ENCODE measurements at places on chromosomes 2 and 18. TPM values are rescaled to one million over a fixed set of nuclear protein-coding genes. Genes with fewer than 3 reads are reported as not detected.

Gene RTP5
- total RNA-seq = not detected

Gene AP1S3
- total RNA-seq = 16.8 TPM

Gene UGT1A8
- total RNA-seq = not detected

Gene ALPI
- total RNA-seq = not detected

Gene FIGLA
- total RNA-seq = not detected

Gene RMND5A
- total RNA-seq = 28.5 TPM

Gene LCT
- total RNA-seq = not detected

Gene LOXHD1
- total RNA-seq = 2.7 TPM

Gene CBLN2
- 0.26 TPM for total RNA-seq

Gene NDUFB3
- total RNA-seq = 68.2 TPM

DNA sequence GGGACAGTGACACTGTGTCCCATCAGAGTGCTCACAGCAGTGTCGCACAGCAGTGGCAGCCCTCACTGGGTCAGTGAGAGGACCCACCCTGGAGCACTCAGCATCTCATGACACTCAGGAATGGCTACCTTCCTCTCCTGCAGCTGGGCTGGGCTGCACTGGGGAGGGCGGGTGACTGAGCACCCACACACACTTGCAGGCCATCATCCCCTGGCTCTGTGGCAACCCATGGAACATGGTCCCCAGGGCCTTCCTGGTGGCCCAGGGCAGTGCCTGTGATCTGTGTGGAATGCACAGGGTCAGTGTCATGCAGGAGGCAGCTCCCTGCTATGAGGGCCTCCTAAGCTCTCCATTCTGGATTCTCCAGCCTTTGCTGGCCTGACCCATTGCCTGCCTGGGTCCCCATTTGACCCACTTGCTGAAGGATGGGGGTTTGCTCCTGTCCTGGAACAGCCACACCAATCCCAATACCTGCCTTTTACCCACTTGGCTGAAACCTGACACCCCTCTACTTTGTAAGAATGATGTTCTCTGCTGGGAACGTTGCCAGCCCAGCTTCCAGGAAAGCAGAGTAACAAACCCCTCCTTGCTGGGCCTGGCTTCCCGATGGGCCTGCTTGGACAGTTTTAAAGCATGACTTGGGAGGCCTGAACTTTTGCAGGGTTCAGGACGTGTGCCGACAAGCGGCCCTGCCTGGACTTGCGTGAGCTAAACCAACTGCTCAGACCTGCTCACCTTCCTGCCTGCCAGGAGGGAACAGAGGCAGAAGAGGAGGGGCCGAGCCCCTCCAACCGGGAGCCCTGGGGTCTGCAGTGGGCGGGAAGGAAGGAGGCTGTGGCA is 13.7 kb downstream of the HS6ST1 start:
- peak overlapping the region; percentile 58 for H3K27ac ChIP-seq
- H3K4me1 ChIP-seq = peaks cover 52% of the 10 kb centered on the region
- H3K4me3 ChIP-seq = no peak overlapping the region

DNA sequence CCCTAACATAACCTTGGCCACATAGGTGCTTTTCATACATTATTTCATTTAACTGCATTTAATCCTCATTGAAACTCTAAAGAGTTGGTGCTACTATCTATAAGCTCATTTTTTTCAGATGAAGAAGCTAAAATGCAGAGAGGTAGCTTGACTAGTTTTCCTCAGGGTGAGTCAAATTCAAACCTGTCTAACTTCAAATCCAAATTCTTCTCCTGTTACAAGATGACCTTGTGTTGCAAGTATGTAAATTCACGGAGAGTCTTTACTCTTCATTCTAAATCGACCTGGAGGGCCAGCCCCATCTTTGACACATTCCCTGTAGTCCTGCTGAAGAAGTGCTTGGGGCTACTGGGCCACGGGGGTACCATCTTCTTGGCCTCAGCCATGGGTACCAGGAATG is 8.2 kb upstream of the SETBP1 start:
- no peak overlapping the region for H3K4me3 ChIP-seq
- H3K36me3 ChIP-seq = no peaks in the 10 kb centered on the region
- no peak overlapping the region for H3K27ac ChIP-seq
- no peaks in the 10 kb centered on the region for H3K27me3 ChIP-seq
- no peak for DNase-seq

GRCh38 chr2:204024503-204024902 is 87.9 kb downstream of the ICOS start:
- H3K4me1 ChIP-seq = no peaks in the 10 kb centered on the region
- DNase-seq = no peak
- no peak overlapping the region for H3K27ac ChIP-seq
- no peaks in the 10 kb centered on the region for H3K36me3 ChIP-seq
- H3K4me3 ChIP-seq = no peak overlapping the region

GRCh38 chr2:222423632-222424275 is 589 bp upstream of the SGPP2 start:
- H3K27me3 ChIP-seq = peaks cover 25% of the 10 kb centered on the region
- H3K27ac ChIP-seq = peak overlapping the region; percentile 65
- no peaks in the 10 kb centered on the region for H3K4me1 ChIP-seq
- no peaks in the 10 kb centered on the region for H3K36me3 ChIP-seq
- DNase-seq = peak; percentile 72

- H3K27ac ChIP-seq = no peak overlapping the region
- peaks cover 27% of the 10 kb centered on the region for H3K4me1 ChIP-seq
- no peak for DNase-seq
- no peaks in the 10 kb centered on the region for H3K36me3 ChIP-seq
- H3K27me3 ChIP-seq = no peaks in the 10 kb centered on the region
- no peak overlapping the region for H3K4me3 ChIP-seq
Measured at GRCh38 chr2:239292531-239292930, 108.3 kb downstream of the HDAC4 start.

DNA sequence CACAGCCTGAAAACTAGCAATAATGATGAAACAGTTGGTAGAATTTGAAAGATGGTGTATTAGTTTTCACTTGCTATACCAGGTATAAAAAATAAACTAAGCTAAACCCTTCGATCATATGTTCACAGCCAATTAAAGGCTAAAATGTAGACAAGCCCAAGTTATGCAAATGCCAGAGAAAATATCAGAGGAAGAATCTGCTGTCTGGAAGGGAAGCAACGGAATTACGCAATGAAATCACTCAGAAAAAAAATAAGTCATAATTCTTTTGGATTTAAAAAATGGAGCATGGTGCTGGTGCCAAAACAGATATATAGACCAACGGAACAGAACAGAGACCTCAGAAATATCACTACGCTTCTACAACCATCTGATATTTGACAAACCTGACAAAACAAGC is 108.3 kb downstream of the ARL4C start:
- no peaks in the 10 kb centered on the region for H3K27me3 ChIP-seq
- no peaks in the 10 kb centered on the region for H3K4me1 ChIP-seq
- no peak overlapping the region for H3K4me3 ChIP-seq
- no peak overlapping the region for H3K27ac ChIP-seq
- H3K36me3 ChIP-seq = no peaks in the 10 kb centered on the region
- DNase-seq = no peak

DNA sequence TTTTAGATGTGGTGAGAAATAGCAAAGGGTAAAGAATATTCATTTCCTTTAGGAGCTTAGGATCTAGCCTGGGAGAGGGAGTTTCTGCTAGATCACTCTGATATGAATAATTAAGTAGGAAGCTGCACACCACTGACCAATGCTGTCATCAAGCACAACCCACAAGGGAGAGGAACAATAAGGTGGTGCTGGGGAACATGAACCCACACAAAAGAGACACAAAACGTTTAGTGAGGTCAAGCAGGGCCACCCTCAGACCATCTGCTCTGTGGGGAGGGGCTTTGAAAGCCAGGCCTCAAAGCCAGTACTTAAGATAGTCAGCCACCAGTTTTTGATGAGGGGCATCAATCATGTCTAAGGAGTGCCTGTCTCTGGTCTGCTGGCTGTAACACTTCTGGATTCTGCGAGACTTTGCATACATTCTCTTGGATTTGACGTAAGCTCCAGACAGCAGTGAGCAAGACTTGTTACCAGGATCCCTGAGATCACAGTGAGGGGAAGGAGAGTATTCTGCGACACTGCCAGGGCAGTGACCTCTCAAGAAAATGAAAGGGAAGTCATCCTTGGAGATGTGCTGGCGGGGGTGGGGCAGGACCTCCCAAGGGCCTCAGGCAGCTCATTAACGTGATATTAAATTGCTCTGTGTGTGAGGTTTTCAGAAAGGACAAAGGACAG is 127.0 kb downstream of the CCBE1 start:
- no peaks in the 10 kb centered on the region for H3K4me1 ChIP-seq
- no peaks in the 10 kb centered on the region for H3K36me3 ChIP-seq
- no peak overlapping the region for H3K27ac ChIP-seq

- no peak overlapping the region for H3K27ac ChIP-seq
- H3K4me1 ChIP-seq = peaks cover 1% of the 10 kb centered on the region
- DNase-seq = no peak
- no peaks in the 10 kb centered on the region for H3K27me3 ChIP-seq
Measured at GRCh38 chr2:44001716-44002115, 5.9 kb upstream of the LRPPRC start.

DNA sequence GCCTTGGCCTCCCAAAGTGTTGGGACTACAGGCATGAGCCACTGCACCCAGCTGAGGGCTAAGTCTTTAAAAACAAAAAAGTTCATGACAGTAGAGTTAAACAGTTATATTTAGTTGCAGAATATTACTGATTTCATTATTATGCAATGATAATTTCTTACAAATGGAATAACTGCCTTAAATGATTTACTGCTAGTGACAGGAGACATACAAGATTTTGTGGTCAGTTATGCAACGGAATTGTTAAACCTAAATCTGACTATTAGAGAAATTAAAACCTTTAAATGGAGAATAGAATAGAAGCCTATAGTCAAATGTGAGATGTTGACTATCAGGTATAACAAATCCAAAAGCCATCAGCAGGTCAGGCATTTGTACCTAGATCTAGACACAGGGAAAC is 10.3 kb upstream of the DNAJC10 start:
- H3K36me3 ChIP-seq = no peaks in the 10 kb centered on the region
- H3K27me3 ChIP-seq = no peaks in the 10 kb centered on the region

DNA sequence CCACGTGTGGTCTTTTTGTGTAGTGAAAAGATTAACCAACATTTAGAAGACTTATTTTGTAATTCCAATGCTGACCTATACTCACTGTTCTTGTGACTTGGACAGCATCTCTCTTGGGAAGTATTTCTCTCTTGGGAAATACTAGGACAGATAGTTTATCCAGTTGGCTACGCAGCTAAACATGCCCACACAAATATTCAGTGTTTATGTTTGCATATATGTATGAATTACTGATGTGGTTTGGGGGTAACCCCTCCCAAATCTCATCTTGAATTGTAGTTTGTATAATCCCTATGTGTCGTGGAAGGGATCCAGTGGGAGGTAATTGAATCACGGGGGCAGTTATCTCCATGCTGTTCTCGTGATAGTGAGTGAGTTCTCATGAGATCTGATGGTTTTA is 2062.3 kb upstream of the CELF4 start:
- no peaks in the 10 kb centered on the region for H3K4me1 ChIP-seq
- H3K36me3 ChIP-seq = no peaks in the 10 kb centered on the region
- H3K27ac ChIP-seq = no peak overlapping the region
- H3K27me3 ChIP-seq = no peaks in the 10 kb centered on the region

- no peak for DNase-seq
Measured at GRCh38 chr18:56269958-56270357, 368.4 kb downstream of the TXNL1 start.

- H3K27me3 ChIP-seq = no peaks in the 10 kb centered on the region
- H3K4me3 ChIP-seq = no peak overlapping the region
- no peaks in the 10 kb centered on the region for H3K36me3 ChIP-seq
- H3K4me1 ChIP-seq = no peaks in the 10 kb centered on the region
- DNase-seq = no peak
Measured at GRCh38 chr2:137194111-137194510, 428.8 kb downstream of the THSD7B start.

DNA sequence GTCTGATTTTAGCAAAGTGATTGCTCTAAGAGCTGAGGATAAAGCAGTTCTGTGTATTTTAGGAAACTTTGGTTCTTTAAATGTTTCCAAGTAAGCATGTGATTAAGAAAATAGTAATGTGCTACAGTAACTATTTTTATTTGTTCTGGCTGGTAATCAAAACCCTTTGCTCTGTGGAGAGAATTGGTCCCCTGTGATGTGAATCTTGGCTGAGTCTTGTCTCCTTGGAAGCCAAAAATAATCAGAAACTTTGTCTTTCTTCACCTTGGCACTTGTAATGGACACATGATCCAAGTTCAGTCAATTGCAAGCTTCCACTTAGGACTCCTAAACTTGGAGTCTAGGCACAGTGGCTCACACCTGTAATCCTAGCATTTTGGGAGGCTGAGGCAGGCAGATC is 422.7 kb upstream of the CDH20 start:
- H3K27ac ChIP-seq = no peak overlapping the region
- no peak for DNase-seq
- H3K36me3 ChIP-seq = no peaks in the 10 kb centered on the region
- H3K4me1 ChIP-seq = no peaks in the 10 kb centered on the region

- no peak for DNase-seq
- peaks cover 14% of the 10 kb centered on the region for H3K4me1 ChIP-seq
- H3K27me3 ChIP-seq = no peaks in the 10 kb centered on the region
- no peak overlapping the region for H3K27ac ChIP-seq
- H3K4me3 ChIP-seq = no peak overlapping the region
- H3K36me3 ChIP-seq = peaks cover 29% of the 10 kb centered on the region
Measured at GRCh38 chr2:32168513-32168912, 2.8 kb downstream of the SLC30A6 start.

DNA sequence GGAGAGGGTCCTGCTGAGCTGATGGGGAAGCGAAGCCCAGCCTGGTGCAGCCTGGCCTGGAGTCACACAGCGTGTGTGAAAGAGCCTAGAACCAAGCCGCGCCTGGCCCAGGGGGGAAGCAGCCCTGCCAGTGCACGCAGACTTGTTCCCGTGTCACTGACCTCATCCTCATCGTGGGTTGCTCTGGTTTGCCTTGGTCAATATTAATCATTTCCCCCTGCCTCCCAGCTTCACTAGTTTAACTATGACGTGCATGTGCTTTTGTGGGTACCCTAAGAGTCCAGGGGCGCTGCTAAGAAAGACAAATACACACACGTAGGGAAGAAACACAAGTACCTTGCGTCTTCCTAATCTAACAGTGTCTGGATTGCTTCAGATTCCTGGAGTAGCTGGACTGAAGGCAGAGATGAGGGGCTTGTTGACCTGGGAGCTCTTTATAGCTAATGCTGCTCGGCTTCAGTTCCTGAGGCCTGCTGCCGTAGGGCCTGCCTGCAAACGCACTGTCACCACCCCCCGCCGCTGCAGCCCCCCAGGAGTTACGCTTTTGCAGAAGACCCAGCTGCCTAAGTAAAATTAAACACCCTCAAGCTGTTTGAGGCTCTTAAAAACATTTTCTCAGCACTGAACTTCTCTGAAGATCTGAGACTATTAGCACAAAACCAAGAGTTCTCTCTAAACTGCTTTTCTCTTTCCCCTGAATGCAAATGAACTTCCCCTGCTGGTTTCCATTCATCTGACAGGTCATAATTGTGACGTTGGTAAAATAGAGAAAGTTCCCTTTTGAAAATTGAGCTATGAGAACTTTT is 159.2 kb downstream of the FAM210A start:
- H3K27me3 ChIP-seq = no peaks in the 10 kb centered on the region
- H3K27ac ChIP-seq = peak overlapping the region; percentile 89
- H3K4me3 ChIP-seq = no peak overlapping the region
- peaks cover 23% of the 10 kb centered on the region for H3K4me1 ChIP-seq

DNA sequence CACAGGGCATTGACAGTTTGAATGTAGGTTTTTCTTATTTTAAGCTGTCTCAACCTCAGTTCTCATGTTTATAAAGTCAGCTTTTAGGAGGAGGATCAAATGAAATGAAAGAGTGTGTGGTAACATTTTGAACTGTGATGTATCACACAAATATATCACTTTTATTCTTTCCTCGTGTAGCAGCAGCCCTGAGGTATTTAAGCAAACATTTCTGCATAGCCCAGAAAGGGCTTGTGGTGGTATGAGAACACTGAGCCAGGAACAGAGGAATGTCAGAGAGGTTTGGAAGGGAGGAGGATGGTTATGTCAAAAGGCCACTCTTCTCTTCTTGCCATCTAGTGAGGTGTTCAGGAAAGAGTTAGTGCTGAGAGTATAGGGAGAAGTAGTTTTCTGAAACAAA is 150.2 kb downstream of the PARD3B start:
- H3K27ac ChIP-seq = no peak overlapping the region
- H3K4me1 ChIP-seq = peaks cover 10% of the 10 kb centered on the region
- no peaks in the 10 kb centered on the region for H3K36me3 ChIP-seq
- no peak overlapping the region for H3K4me3 ChIP-seq
- H3K27me3 ChIP-seq = no peaks in the 10 kb centered on the region
